IMR-90 (cell line): ENCODE measurements at places on chromosomes 2 and 18. TPM values are rescaled to one million over a fixed set of nuclear protein-coding genes. Genes with fewer than 3 reads are reported as not detected.

GRCh38 chr2:43169987-43170386 is 56.4 kb downstream of the ZFP36L2 start:
- H3K4me3 ChIP-seq = no peak overlapping the region
- H3K4me1 ChIP-seq = peaks cover 15% of the 10 kb centered on the region
- no peaks in the 10 kb centered on the region for H3K27me3 ChIP-seq
- no peak for DNase-seq
- no peak overlapping the region for H3K27ac ChIP-seq

GRCh38 chr2:2845806-2846315 is 514.8 kb upstream of the MYT1L start:
- no peaks in the 10 kb centered on the region for H3K4me1 ChIP-seq
- H3K27me3 ChIP-seq = no peaks in the 10 kb centered on the region
- H3K4me3 ChIP-seq = no peak overlapping the region
- H3K36me3 ChIP-seq = no peaks in the 10 kb centered on the region
- H3K27ac ChIP-seq = no peak overlapping the region

- H3K4me1 ChIP-seq = no peaks in the 10 kb centered on the region
- no peak overlapping the region for H3K27ac ChIP-seq
- H3K4me3 ChIP-seq = no peak overlapping the region
- H3K27me3 ChIP-seq = no peaks in the 10 kb centered on the region
- H3K36me3 ChIP-seq = no peaks in the 10 kb centered on the region
Observed at GRCh38 chr2:187075671-187076070, 226.7 kb upstream of the ZSWIM2 start.

DNA sequence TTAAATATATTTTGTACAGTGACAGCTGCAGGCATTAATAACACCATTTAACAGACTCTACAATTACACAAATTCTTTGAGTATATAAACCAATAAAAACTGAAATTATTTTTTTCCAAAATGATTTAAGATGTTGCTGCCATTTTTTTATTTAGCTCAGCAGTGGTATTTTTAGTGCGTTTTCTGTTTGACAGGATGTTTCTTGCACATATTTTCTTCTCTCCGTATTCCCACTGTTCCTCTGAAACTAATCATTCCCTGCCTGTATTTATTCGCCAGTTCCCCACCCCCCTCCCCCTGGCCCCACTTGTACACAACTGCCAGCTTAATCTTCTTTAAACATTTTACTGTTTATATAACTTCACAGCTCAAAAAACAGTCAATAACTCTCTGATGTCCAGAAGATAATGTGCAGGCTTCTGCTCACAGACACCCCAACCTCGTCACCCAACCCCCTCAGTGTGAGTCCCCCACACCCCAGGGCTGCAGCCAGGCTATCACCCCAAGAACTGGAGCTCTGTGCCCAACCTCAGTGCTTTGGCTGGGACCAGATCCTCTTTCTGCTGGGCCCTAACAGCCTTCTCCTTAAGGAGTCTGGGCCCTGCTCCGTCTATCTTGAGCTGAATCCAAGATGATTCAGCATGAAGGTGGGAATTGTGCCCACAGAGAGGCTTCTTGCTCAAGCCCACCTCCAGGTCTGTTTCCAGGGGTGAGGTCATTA is 41.6 kb upstream of the MAP4K4 start:
- no peak overlapping the region; the same call in 1 of the 2 replicates for H3K27ac ChIP-seq
- peak; percentile 76 for DNase-seq
- no peak overlapping the region for H3K4me3 ChIP-seq
- peaks cover 7% of the 10 kb centered on the region for H3K4me1 ChIP-seq
- H3K36me3 ChIP-seq = no peaks in the 10 kb centered on the region

DNA sequence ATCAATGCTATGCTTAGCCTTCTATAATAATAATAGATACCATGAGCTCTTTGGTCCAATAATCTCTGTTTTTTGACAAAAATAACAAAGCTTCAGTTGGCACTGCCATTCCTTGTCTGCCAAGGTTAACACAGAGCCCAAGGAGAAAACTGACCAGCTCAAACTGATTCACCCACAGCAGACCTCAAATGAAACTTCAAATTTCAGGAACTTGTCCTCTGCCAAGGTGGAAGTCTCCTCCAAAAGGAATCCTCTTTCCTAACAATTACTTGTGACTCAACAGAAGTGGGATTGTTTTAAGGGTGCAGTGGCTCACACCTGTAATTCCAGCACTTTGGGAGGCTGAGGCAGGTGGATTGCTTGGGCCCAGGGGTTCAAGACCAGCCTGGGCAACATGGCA is 12.1 kb downstream of the AAK1 start:
- no peaks in the 10 kb centered on the region for H3K27me3 ChIP-seq
- no peak for DNase-seq
- no peaks in the 10 kb centered on the region; the same call in 1 of the 2 replicates for H3K36me3 ChIP-seq
- no peak overlapping the region for H3K27ac ChIP-seq
- H3K4me3 ChIP-seq = no peak overlapping the region

DNA sequence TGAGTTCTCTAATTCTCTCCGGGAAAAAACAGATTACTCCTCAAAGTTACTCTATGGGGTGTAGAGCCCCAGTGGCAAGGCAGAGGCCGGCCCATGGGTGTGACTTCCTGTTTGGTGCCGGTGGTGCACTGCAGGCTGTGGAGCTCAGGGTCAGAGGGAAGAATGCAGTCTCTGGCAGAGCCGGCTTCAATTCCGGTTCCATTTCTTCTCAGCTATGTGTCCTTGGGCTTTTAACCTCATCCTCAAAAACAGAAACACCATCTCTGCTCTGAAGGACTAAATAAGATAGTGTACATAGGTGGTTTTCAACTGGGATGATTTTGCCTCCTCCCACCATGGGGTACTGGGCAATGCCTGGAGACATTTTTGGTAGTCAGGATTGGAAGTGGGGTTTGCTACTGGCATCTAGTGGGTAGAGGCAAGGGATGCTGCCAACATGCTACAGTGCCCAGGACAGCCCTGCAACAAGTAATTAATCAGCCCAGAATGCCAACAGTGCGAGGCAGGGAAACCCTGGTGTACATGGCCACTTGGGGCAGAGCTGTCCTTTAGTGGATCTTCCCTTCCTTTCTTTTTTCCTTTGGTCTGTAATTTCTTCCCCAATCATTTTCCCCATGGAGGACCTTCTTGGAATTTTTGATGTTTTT is 81.2 kb downstream of the INSIG2 start:
- H3K36me3 ChIP-seq = no peaks in the 10 kb centered on the region
- H3K27ac ChIP-seq = no peak overlapping the region
- no peaks in the 10 kb centered on the region for H3K4me1 ChIP-seq
- no peaks in the 10 kb centered on the region for H3K27me3 ChIP-seq
- no peak overlapping the region for H3K4me3 ChIP-seq

DNA sequence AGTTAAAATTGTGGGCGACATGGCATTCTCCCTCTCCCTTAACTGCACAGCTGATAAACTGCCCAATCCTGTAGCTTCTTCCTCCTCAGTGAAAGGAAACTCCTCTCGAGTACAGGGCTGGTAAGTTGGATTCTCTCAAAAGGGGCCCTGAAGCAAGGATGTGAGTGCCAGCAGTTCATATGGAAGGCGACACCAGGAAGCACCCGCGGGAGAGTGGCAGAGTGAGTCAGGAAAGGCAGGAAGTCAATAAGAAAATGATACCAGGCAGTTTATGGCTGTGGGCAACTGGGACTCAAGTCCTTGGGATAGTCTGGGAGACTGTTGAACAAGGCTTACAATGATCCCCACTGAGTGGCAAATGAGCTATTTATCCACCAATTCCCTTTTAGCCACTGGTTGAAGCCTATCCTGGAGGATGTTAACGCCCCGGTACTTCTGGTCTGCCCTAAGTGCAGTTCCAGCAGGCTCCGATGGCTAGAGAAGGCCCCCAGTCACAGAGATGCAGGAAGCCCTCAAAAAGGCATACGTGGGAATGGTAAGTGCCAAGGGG is 34.8 kb downstream of the ABHD3 start:
- no peaks in the 10 kb centered on the region for H3K27me3 ChIP-seq
- H3K4me1 ChIP-seq = no peaks in the 10 kb centered on the region
- no peaks in the 10 kb centered on the region for H3K36me3 ChIP-seq
- DNase-seq = no peak
- no peak overlapping the region for H3K27ac ChIP-seq
- H3K4me3 ChIP-seq = no peak overlapping the region

The MRO gene
- total RNA-seq = not detected in 2 replicates

The B3GNT7 gene
- under 0.01 TPM in 2 replicates for total RNA-seq

The TTR gene
- total RNA-seq = not detected in 2 replicates

The NRP2 gene
- 43.3 and 46.4 TPM in 2 replicates for total RNA-seq

The PPIG gene
- total RNA-seq = 10.4 and 30.8 TPM in 2 replicates
